Osteocyte (in vitro differentiated cells): ENCODE measurements at places on chromosomes 13 and 19. TPM values are rescaled to one million over a fixed set of nuclear protein-coding genes. Genes with fewer than 3 reads are reported as not detected.
A peak's percentile ranks its signal among the peaks of the same experiment; 100 is the strongest.

- DNase-seq = no peak
These were observed 125.1 kb upstream of the SPATA13 start for GRCh38 chr13:24035411-24035810.

DNA sequence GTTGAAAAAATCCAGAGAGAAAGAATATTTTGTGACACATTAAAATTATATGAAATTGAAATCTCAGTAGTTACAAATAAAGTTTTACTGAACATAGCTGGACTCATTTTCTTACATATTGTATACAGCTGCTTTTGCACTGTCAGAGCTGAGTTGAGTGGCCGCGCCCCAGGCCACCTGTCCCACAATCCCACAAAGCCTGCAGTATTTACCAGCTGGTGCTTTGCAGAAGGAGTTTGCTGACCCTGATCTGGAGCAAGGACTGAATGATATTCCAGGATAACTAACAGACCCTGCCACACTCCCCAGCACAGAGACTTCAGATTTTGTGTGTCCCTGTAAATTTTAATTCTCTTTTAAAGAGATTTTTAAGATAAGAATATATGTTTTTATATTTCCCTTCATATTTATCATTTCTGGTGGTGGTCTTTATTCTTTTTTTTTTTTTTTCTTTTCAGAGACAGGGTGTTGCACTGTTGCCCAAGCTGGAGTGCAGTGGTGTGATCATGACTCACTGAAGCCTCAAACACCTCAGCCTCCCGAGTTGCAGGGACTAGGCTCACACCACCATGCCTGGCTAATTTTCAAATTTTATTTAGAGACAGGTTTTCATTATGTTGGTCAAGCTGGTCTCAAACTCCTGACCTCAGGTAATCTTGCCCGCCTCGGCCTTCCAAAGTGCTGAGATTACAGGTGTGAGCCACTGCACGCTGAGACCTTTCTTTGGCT is 48.5 kb downstream of the TDRD12 start:
- DNase-seq = no peak

GRCh38 chr19:10551698-10552301 is 8.1 kb downstream of the ATG4D start:
- DNase-seq = no peak

GRCh38 chr13:23561261-23561660 is 9.0 kb upstream of the TNFRSF19 start:
- DNase-seq = no peak

GRCh38 chr19:7544626-7545025 is 9.1 kb downstream of the PNPLA6 start:
- no peak for DNase-seq

DNA sequence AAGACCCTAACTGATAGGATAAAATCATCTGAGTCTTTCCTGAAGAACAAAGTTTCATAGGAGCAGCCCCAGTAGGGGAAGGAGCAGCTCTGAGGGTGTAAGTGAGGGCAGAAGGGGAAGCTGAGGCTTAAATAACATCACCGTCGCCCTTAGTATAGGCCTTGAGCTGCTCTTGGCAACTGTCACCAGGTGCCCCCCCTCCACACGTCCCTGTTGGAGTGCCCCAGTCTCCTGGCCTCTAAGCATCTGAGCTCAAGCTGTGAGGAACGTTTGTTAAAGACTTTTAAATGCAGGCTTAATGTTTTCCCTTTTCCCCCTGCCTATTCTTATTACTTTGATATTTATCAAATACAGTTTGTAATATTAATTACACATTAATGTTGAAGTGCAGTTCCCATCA is 170.6 kb downstream of the ZIC5 start:
- no peak for DNase-seq

DNA sequence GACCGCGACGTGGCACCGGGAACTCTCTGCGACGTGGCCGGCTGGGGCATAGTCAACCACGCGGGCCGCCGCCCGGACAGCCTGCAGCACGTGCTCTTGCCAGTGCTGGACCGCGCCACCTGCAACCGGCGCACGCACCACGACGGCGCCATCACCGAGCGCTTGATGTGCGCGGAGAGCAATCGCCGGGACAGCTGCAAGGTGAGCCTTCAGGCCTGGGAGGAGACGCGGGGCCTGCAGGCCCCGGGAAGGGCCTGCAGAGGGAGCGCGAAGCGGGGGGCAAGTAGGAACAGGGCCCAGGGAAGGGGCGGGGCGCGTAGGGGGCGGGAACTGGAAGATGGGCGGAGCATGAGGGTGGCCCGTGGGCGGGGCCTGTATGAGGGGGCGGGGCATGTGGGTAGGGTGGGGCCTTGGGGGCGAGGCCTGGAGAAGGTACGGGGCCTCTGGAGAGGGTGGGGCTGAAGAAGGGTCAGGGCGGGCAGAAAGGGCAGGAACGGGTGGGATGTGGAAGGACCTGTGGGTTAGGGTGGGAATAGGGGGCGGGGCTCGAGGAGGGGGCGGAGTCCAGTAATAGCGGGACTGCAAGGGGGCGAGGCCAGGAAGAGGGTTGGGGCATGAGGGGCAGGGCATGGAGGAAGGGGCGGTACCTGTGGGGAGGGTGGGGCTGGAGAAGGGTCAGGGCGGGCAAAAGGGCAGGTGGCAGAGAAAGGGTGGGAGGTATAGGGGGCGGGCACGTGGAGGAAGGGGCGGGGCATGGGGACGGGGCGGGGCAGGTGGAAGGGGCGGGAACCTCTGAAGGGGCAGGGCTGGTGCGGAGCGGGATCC is 2.5 kb downstream of the CFD start:
- DNase-seq = peak; percentile 84

Gene NLRP5
- total RNA-seq = not detected in 2 replicates

DNA sequence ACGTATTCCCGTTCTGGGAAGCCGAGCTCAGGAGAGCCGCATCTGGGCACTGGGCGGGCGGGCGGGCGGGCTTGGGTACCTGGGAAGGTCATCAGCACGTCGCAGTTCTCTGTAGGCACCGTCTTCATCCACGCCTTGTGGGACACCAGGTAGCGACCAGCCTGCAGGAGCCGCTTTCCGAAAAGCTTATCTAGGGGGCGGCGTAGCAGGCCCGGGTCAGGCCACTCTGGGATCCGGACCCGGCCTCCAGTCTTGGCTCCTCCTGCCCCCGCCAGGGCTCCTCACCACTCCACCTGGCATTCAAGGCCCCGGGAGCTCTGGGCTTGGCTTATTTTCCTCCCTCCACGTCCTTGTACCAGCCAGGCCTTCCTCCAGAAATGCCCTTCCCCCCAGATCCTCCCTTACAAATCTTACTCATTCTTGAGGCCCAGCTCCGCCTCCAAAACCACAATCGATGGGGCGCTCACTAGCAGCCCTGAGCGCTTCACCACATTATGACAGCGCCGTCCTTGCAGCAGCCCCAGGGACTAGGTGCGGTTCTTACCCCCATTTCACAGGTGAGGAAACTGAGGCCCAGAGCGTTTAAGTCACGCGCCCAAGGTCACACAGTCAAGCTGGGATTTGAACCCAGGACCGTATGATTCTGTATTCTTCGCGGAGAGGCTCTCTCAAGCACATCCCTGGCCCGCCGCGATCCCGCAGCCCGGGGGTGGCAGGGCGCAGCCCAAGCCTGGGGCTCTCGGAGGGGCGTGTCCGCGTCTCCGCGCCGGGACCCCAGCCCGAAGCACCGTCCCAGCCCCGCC is 843 bp downstream of the ANO8 start:
- DNase-seq = no peak

Gene FIZ1
- 17.0 and 19.1 TPM in 2 replicates for total RNA-seq

Gene DNAJC15
- 22.5 and 24.5 TPM in 2 replicates for total RNA-seq

- no peak for DNase-seq
These were observed 279.3 kb downstream of the RBM26 start for GRCh38 chr13:79126706-79127105.

- DNase-seq = no peak
These were observed 46.7 kb downstream of the ZNF846 start for GRCh38 chr19:9721861-9722260.

DNA sequence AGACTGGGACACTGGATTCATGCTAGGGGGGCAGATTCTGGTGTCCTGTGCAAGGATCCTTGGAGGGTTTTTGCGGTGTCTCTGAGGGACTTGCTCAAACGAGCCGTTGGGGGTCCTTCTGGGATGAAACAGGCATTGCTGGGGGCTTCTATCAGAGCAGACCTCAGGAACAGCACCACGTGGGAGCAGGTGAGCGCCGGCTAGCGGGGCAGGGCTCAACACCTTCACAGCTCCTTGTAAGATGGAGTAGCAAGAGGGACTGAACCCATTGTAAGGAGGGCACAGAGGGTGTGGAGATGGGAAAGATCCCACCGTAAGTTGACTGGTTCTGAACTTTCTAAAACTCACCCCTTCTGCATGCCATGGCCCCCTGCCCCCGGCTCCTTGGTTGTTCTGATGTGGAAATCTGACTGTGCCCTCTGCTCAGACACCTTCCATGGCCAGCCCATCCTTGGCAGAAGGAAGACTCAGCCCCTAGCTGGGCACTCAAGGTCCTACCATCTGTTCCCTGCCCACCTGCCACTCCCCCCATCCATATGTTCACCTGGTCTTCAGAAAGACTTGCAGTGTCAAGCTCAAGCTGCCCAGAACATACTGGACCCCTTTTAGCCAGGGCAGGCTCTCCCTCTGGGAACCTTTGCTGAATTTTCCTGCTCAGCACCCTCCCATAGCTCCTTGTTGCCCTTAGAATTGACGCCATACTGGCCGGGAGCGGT is 1.2 kb downstream of the SLC27A1 start:
- DNase-seq = no peak

DNA sequence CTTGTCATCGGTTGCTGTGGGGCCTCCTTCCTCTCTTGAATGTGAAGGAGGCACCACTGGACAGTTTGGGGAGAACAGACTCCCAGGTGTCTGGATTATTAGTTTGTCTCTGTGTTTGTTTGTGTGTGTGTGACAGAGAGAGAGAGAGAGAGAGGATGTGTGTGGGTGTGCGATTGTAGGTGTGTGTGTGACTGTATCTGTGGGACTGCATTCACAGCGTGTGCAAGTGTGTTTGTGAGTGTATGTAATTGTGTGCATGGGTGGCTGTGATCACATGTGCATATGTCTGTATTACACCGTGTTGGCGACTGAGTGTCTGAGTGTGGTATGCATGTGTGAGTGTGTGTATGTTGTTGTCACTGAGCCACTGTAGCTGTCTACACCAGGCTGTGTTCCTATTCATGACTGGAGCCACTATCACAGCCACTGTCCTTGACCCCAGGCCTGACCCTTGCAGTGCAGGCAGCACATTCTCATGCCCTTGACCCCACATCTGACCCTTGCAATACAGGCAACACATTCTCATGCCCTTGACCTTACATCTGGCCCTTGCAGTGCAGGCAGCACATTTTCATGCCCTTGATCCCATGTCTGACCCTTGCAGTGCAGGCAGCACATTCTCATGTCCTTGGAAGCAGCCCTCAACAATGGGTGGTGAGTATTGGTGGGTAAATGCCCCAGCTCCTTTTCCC is 25.1 kb upstream of the CYP4F8 start:
- peak; percentile 57 for DNase-seq

Gene SLC7A10
- not detected in 2 replicates for total RNA-seq

DNA sequence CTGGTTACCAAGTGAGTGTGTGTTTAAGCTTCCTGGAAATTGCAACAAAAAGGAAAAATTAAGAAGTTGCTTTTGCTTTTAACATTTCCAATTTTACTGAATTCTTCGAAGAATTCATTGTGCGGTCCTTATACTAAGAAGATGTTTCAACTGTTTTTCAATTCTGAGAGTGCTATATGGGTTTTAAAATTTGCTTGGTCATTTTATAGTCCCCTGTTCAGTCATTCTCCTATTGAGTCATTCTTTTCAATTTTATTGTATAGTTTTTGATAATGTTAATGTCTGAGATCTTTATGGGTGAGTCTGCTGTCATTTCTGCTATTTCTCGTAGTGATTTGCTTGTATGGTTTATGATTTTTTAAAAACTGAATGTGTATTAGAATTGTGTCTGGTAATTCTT is 26.5 kb downstream of the UBA2 start:
- DNase-seq = no peak

- DNase-seq = no peak
These were observed 9.7 kb upstream of the GPR18 start for GRCh38 chr13:99267927-99268326.

Gene SDHAF1
- total RNA-seq = 15.4 and 15.5 TPM in 2 replicates

DNA sequence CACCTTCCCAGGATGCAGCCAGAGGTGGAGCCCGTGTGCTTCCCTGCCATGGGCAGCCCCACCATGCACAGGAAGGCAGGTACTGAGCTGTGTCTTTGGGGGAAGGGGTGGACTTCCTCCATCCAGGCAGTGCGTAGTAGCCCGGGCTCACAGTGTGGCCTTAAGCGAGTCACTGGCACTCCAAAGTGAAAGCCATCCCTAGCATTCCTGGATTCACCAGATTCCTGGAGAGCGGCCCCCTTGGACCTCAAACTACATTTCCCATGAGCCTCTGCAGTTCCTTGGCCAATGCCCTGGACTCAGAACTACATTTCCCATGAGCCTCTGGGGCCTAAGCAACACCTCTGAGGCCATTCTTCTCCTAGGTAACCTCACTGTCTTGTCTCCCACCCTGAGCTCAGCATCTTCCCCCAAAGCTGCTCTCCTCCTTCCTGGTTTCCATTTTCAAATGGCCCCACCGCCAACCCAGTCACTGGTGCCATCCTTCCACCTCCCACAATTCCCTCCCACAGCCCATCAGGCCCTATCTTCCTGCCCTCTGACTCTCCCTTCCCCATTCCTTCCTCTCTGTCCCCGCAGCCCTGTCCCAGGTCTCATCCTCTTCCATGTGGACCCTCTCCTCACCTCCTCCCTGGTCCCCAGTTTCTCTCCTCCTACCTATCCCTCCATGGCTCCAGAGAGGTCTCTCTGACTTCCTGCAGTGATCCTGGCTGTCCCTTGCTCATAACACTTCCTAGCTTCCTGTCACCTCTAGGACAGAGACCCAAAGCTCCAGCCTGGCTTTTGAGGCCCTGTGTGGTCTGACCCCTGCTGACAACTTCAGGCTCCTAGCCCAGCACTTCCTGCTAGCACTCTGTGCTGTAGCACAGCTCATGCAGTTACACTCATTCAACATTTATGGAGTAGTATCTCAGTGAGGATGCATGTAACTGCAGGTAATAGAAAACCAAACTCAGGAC is at the start of gene C19orf81:
C19orf81 (plus strand) TSS at position 13 of the 959 bp plus-strand sequence; CDS start at position 13, 0 bp downstream.
- DNase-seq = no peak

Gene ACTMAP
- 14.6 and 17.0 TPM in 2 replicates for total RNA-seq

Gene CNN1
- total RNA-seq = 8.1 and 9.9 TPM in 2 replicates

DNA sequence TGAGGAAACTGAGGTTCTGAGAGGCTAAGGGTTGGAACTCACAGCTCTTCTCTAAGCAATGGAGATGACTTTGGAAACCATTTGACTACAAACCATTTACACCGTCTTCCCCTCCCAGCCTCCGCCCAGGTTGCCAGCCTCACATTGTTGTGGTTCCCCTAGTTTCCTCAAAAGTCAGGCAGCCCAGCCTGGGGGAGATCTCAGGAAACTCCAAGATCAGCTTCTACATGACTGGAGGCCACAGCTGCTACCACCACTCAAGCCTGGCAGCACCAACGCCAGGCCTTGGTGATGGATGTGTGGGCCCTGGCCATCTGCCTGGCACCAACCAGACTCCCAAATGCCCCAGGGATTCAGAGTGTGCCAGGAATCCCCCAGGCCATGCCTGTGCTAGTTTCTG is 207.9 kb downstream of the TSHZ3 start:
- no peak for DNase-seq

GRCh38 chr19:15213715-15214381 is 13.1 kb upstream of the NOTCH3 start:
- DNase-seq = no peak

GRCh38 chr13:27375686-27376326 is 48.6 kb upstream of the GTF3A start:
- DNase-seq = no peak
